Memory B cell (primary cell): ENCODE measurements at places on chromosomes 3 and 15.

GRCh38 chr15:92597548-92597947, 58.0 kb downstream of the FAM174B start:
- H3K27ac ChIP-seq = no peak overlapping the region
- DNase-seq = no peak
- H3K36me3 ChIP-seq = no peaks in the 10 kb centered on the region
- H3K27me3 ChIP-seq = peaks cover 9% of the 10 kb centered on the region
- no peaks in the 10 kb centered on the region for H3K4me1 ChIP-seq
- no peak overlapping the region for H3K4me3 ChIP-seq

- no peaks in the 10 kb centered on the region for H3K27me3 ChIP-seq
- no peak overlapping the region for H3K27ac ChIP-seq
- peaks cover 9% of the 10 kb centered on the region for H3K36me3 ChIP-seq
- no peak overlapping the region for H3K4me3 ChIP-seq
- no peak for DNase-seq
- H3K4me1 ChIP-seq = no peaks in the 10 kb centered on the region
Observed at GRCh38 chr3:143380449-143380848, 260.9 kb downstream of the CHST2 start.

DNA sequence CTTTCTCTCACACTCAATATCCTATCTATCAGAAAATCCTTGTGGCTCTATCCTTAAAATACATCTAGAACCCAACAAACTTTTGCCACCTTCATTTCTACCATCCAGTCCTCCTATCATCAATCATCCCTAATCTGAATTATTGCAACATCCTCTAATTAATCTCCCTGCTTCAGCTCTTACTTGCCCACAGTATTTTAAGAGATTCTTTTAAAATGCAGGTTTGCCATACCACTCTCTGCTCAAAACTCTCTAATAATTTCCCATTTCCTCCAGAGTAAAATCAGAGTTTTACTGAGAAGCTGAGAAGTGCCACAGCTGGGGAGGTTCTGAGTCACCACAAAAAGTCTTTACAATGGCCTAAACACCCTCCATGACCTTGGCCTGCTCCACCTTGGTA, 234.3 kb upstream of the ZPLD1 start:
- H3K4me3 ChIP-seq = no peak overlapping the region
- H3K27ac ChIP-seq = no peak overlapping the region
- no peaks in the 10 kb centered on the region for H3K27me3 ChIP-seq

DNA sequence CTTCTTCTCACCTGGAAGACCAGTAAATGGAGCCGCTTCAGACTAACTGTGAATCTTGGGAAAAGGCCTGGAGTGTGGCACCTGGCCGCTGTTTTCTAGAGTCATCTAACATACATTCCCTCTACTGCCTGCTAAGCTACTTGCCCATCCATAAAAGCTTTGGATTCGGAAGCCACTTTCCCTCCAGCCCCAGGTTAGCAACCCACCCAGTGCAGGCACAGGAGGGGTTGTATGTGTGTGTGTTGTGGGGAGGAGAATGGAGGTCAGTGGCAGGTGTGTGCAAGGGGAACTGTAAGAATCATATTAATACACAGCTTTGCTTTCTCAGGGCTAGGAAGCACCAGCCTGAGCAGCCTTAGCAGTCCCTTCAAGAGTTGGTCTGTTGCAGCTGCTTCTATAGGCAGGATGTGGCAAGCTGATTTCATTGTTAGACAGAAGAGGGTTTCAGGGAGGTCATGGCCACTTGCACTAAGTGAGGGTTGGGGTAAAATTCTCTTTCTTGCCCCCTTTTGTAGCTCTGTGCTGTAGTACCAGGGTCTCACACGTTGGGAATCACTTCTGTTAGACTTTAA, 8.9 kb downstream of the NSUN3 start:
- peak overlapping the region; percentile 16 for H3K27ac ChIP-seq
- peaks cover 44% of the 10 kb centered on the region for H3K36me3 ChIP-seq
- H3K4me3 ChIP-seq = no peak overlapping the region
- DNase-seq = no peak

- no peak overlapping the region for H3K4me3 ChIP-seq
- peaks cover 7% of the 10 kb centered on the region for H3K4me1 ChIP-seq
- no peak for DNase-seq
- H3K36me3 ChIP-seq = peaks cover 2% of the 10 kb centered on the region
- H3K27ac ChIP-seq = no peak overlapping the region
Observed at GRCh38 chr15:98764291-98764690, 116.0 kb downstream of the IGF1R start.
